ENCODE measurements at places on chromosomes 7 and 10. TPM values are rescaled to one million over a fixed set of nuclear protein-coding genes. Genes with fewer than 3 reads are reported as not detected.

DNA sequence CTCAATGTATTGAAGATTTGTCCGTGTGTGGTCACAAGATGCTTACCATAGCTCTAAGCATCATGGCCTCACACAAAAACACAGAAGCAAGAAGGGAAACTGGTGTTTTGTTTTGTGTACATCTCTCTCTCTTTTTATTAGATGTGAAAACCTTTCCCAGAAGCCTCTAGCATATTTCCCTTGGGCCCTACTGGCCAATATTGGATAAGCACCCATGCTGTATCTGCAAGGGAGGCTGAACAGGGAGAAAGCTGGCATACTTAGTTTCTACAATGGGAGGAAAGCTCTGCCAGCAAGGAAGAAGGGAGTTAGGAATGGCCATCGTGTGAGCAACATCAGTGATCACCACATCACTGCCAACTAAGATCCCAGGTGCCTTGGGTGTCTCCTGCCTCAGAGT lies 9.6 kb upstream of the NAMPT start:
- no peak overlapping the region for H3K27ac ChIP-seq
- H3K36me3 ChIP-seq, result peaks cover 3% of the 10 kb centered on the region
- DNase-seq, result no peak
- peaks cover 18% of the 10 kb centered on the region for H3K27me3 ChIP-seq
- H3K4me3 ChIP-seq, result no peak overlapping the region
- H3K4me1 ChIP-seq, result no peaks in the 10 kb centered on the region

DNA sequence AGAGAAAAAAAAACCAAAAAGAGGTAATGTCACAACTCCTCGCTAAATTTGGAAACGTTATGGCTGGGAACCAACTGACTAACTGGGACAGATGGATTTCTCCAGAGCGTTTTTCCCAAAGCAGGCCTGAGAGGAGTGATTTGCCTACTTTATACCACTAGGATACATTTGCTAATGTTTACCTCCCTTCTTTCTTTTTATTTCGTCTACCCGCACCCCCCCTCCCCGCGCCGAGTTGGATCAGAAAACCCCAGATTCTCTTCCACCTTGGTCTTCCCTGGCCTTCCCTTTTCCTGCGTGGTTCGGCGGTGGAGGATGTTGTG lies 7.2 kb downstream of the CPA2 start:
- H3K36me3 ChIP-seq, result no peaks in the 10 kb centered on the region
- H3K27me3 ChIP-seq, result peaks cover 45% of the 10 kb centered on the region
- H3K27ac ChIP-seq, result no peak overlapping the region
- DNase-seq, result no peak
- no peak overlapping the region for H3K4me3 ChIP-seq

Gene CASD1
- total RNA-seq, result 18.4 TPM

Gene COL17A1
- total RNA-seq, result not detected

Gene EBLN1
- total RNA-seq, result not detected
